SHP77 treated with DMSO at 0.1 percent for 48 hours (cell line): ENCODE measurements at places on chromosomes 1 and 21.
A peak's percentile ranks its signal among the peaks of the same experiment; 100 is the strongest.

- peak; percentile 51 for DNase-seq
Measured at GRCh38 chr1:45205910-45206721, at the start of gene ZSWIM5. ZSWIM5 (minus strand) TSS chr1:45206605; CDS start chr1:45206350, 255 bp downstream.

GRCh38 chr1:211330282-211330936 is 3.8 kb downstream of the TRAF5 start:
- DNase-seq = no peak

DNA sequence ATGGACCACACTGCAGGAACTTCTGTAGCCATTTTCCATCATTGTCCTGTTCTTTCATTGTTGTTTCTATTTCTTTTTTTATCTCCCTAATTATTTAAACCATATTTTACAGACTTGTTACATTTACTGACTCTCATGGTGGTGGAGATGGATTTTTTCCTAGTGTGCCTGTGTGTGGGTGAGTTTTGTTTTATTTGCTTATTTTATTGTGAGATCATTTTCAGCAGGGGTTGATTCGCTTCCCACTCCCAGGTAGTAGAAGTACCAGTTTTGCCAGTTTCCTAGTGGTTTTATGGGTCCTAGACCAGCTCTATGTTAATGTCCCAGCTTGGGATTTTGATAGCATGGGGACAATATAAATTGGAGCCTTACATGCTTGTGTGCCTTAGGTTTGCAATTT is 80.0 kb upstream of the BACH1 start:
- DNase-seq = no peak

DNA sequence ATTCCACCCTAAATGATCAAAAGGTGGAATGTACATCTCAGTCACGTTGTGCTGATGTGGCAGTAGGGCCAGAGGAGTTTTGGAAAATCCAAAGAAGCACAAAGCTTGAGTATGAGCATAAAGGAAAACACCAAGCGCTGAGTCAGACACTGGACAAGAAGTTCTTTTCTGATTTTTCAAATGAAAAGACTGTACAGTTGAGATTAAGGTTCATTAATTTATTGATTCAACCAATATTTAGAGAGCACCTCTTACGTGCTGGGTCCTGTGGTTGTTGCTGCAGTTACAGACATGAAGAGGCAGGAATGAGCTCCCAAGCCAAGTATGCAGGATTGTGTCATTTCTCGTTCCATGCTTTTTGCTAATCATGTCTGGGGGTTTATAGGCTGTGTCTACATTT is 28.9 kb upstream of the APP start:
- no peak for DNase-seq

DNA sequence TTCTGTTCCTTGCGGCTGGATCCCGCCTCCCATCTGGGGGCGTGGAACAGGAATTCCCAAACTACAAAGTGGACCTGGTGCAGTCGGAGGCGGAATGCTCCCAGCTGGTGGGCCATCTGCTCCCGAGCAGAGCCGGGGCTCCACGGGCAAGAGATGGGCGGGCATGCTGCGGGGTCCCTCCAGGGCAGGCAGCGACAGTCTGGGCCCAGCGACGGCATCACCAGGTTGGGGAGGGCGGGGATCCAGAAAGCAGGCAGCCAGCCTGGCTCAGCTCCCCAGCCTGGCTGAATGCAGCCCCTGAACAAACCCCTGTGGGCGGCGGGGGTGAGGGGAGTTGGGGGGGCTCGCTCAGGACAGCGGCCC is 3.6 kb downstream of the MEGF6 start:
- no peak for DNase-seq

DNA sequence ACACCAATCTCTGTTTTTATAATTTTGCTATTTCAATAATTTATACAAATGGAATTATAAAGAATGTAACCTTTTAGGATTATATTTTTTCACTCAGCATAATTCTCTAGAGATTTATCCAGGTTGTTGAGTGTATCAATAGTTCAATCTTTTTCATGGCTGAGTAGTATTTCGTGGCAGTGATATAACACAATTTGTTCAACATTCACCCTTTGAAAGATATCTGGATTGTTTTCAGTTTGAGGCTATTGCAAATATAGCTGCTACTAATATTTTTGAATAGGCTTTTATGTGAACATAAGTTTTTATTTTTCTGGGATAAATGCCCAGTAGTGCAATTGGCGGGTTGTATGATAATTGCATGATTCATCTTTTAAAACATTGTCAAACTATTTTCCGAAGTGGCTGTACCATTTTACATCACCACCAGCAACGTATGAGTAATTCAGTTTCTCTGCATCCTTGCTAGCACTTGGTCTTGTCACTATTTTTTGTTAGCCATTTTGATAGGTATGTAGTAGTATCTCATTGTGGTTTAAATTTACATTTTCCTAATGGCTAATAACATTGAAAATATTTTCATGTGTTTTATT is 55.6 kb upstream of the ABCD3 start:
- no peak for DNase-seq

GRCh38 chr1:207440626-207441025 is 13.5 kb upstream of the CR2 start:
- no peak for DNase-seq

- DNase-seq = no peak
Measured at GRCh38 chr1:220786057-220786336, 716 bp upstream of the MTARC1 start.

GRCh38 chr1:55747408-55747841 is 532.3 kb upstream of the USP24 start:
- no peak for DNase-seq

DNA sequence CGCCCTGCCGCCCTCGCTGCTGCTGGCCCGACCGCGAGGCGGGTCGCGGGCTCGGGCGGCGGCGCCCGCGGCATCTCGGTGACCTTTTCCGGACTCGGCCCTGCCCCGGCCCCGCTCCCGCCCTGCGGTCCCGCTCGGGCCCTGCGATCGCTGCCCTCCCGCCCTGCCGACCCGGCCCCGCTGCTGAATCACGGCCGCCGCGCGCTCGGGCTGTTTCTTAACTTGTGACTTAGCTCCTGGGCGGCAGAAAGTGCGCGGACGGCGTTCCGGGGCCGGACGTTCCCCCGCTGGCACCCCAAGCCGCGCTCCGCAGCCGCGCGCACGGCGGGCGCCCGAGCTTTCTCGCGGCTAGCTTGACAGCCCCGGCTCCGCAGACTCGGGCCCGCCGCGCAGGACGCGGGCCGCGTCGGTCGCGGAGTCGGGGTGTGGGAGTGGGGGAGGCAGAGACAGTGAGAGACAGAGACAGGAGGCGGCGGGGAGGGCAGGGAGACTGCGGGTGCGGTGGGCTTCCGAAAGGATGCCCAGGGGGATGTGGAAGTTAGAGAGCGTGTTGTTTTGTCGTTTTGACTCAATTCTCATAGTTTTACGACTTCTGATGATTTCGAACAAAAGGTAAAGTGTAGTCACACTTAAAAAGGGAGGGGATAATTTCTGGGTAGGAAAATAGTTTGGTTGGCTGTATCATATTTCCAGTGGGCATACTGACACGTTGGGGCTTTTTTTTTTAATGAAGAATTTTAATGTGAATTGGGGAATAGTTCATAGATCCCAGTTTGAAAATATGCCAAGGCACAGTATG is 49.8 kb downstream of the PRDM2 start:
- no peak for DNase-seq

GRCh38 chr1:235784950-235785349 is 81.8 kb downstream of the LYST start:
- no peak for DNase-seq

GRCh38 chr1:115452600-115453329 is 114.7 kb upstream of the NGF start:
- no peak for DNase-seq
